ENCODE measurements at places on chromosomes 5 and 9.
A peak's percentile ranks its signal among the peaks of the same experiment; 100 is the strongest.

DNA sequence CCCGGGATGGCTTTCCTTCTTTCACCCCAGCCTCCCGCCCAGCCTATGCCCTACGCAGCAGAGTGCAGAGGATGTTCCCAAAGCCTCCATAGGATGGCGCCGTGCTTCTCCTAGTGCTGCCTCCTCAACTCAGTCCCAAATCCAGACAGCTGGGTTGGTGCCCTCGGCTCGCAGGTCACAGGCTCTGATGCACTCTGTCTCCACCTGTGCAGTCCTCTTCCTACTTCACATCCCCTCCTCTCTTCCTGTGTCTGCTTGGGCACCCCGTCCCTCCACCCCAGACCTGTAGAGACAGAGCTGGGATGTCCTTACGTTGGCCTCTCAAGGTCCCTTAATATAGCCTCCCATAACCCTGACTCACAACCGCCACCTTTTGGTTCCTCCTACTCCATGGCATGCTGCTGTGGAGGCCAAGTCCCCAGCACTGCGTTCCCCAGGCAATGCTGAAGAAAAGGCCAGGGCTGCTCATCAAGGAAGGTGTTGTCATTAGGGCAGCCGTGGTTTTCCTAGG is 314.4 kb downstream of the GADD45G start:
- peaks cover 15% of the 10 kb centered on the region for H3K27me3 ChIP-seq
- peak overlapping the region; percentile 6 for H3K27ac ChIP-seq
- DNase-seq, result peak; percentile 40

GRCh38 chr5:158755986-158756385 is 343.7 kb downstream of the EBF1 start:
- no peak for DNase-seq
- H3K4me3 ChIP-seq, result no peak overlapping the region
- H3K4me1 ChIP-seq, result peaks cover 3% of the 10 kb centered on the region
- no peaks in the 10 kb centered on the region for H3K36me3 ChIP-seq
- H3K27me3 ChIP-seq, result peaks cover 35% of the 10 kb centered on the region
- H3K27ac ChIP-seq, result no peak overlapping the region

GRCh38 chr9:136055715-136056545 is 39.2 kb downstream of the NACC2 start:
- peak; percentile 28 for DNase-seq
- H3K36me3 ChIP-seq, result no peaks in the 10 kb centered on the region
- H3K4me3 ChIP-seq, result no peak overlapping the region
- H3K27ac ChIP-seq, result no peak overlapping the region
- peaks cover 12% of the 10 kb centered on the region for H3K27me3 ChIP-seq
- peaks cover 14% of the 10 kb centered on the region for H3K4me1 ChIP-seq

GRCh38 chr9:98736226-98736625 is 27.5 kb upstream of the GABBR2 start:
- no peak for DNase-seq
- H3K36me3 ChIP-seq, result peaks cover 27% of the 10 kb centered on the region
- no peak overlapping the region for H3K4me3 ChIP-seq
- no peak overlapping the region for H3K27ac ChIP-seq

GRCh38 chr5:103569313-103570060 is 6.9 kb upstream of the NUDT12 start:
- H3K36me3 ChIP-seq, result no peaks in the 10 kb centered on the region
- no peak overlapping the region for H3K4me3 ChIP-seq
- H3K27ac ChIP-seq, result no peak overlapping the region
- no peak for DNase-seq
- no peaks in the 10 kb centered on the region for H3K4me1 ChIP-seq
- peaks cover 5% of the 10 kb centered on the region for H3K27me3 ChIP-seq

GRCh38 chr9:136602193-136602885 is 56.5 kb upstream of the NOTCH1 start:
- H3K4me3 ChIP-seq, result no peak overlapping the region
- no peak overlapping the region for H3K27ac ChIP-seq
- H3K4me1 ChIP-seq, result no peaks in the 10 kb centered on the region
- DNase-seq, result no peak
- peaks cover 25% of the 10 kb centered on the region for H3K27me3 ChIP-seq

DNA sequence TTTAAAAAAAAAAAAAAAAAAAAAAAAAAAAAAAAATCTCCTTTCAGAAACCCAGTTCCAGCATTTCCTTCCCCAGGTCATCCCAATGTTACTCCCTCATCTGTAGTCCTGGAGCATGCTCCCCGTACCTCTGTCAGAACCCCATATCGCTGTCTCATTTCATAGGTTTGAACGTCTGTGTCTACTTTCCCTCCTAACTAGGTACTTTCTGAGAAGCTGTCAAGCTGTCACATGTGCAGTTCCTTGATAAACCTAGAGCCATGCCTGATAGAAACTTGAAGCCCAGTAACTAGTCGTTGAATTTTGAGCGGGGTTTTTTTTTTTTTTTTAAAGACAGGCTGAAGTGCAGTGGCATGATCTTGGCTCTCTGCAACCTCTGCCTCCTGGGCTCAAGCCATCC is 15.6 kb downstream of the EXOSC3 start:
- H3K4me1 ChIP-seq, result no peaks in the 10 kb centered on the region
- no peak overlapping the region for H3K4me3 ChIP-seq
- H3K27ac ChIP-seq, result peak overlapping the region; percentile 58
- H3K36me3 ChIP-seq, result peaks cover 22% of the 10 kb centered on the region
- no peaks in the 10 kb centered on the region for H3K27me3 ChIP-seq
